ENCODE measurements at places on chromosomes 1 and 21. TPM values are rescaled to one million over a fixed set of nuclear protein-coding genes. Genes with fewer than 3 reads are reported as not detected.

Gene USP21
- polyA plus RNA-seq = 29.4 TPM

Gene SPRR2G
- polyA plus RNA-seq = not detected

Gene ABCG1
- polyA plus RNA-seq = 6.4 TPM

Gene FCRL6
- polyA plus RNA-seq = 0.69 TPM

Gene CDC20
- 20.7 TPM for polyA plus RNA-seq

Gene HES3
- not detected for polyA plus RNA-seq

Gene LINGO4
- 0.81 TPM for polyA plus RNA-seq

Gene SIPA1L2
- polyA plus RNA-seq = 14.3 TPM

Gene GPR37L1
- polyA plus RNA-seq = 0.10 TPM

Gene CLCA1
- 2,132 TPM for polyA plus RNA-seq

Gene CYP4X1
- polyA plus RNA-seq = 3.0 TPM

GRCh38 chr1:54163051-54163450 is 10.3 kb upstream of the CDCP2 start:
- DNase-seq = peak; percentile 28

- DNase-seq = no peak
Measured at GRCh38 chr1:29752141-29752540, 515.8 kb downstream of the PTPRU start.

- no peak for DNase-seq
Measured at GRCh38 chr1:45001011-45001481, 10.1 kb downstream of the HECTD3 start.

GRCh38 chr1:43861988-43862735 is 71.4 kb upstream of the ARTN start:
- no peak for DNase-seq

- DNase-seq = no peak
Measured at GRCh38 chr1:93021539-93022134, 57.4 kb upstream of the MTF2 start.

- DNase-seq = no peak
Measured at GRCh38 chr1:43902058-43902831, 31.4 kb upstream of the ARTN start.

- no peak for DNase-seq
Measured at GRCh38 chr1:161115132-161115711, 2.6 kb downstream of the PFDN2 start.

DNA sequence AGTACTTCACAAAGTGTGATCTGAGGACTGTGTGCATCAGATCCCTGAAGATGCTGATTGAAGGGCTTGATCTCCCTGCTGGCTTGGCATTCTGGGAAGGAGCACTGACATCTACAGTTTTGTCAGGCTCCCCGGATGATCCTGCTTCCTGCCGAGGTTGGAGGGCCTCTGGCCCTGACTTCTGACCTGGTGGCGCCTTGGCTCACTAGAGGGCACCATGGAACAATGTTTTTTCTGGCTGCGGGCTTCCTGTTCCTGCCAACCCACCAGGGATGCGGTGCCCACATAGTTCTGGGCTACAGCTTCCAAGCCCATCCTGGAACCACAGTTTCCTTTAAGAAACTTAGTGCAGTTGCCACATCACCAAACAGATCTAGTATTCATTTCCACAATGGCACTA is 38.8 kb upstream of the RASAL2 start:
- DNase-seq = no peak

DNA sequence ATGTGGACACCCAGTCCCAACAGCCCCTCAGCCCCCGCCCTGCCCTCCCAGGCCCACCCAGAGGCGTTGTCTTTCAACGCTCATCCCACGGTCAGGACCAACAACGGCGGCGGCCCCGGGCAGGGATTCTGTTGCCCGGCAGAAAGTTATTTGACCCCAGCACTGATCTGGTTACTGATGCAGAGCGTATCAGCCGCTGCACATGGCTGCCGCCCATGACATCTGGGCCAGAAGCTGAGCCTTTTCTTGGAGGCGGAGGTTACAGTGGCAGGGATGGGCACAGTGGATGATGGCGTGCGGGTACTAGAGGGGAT is 127.1 kb upstream of the ARHGEF16 start:
- no peak for DNase-seq

DNA sequence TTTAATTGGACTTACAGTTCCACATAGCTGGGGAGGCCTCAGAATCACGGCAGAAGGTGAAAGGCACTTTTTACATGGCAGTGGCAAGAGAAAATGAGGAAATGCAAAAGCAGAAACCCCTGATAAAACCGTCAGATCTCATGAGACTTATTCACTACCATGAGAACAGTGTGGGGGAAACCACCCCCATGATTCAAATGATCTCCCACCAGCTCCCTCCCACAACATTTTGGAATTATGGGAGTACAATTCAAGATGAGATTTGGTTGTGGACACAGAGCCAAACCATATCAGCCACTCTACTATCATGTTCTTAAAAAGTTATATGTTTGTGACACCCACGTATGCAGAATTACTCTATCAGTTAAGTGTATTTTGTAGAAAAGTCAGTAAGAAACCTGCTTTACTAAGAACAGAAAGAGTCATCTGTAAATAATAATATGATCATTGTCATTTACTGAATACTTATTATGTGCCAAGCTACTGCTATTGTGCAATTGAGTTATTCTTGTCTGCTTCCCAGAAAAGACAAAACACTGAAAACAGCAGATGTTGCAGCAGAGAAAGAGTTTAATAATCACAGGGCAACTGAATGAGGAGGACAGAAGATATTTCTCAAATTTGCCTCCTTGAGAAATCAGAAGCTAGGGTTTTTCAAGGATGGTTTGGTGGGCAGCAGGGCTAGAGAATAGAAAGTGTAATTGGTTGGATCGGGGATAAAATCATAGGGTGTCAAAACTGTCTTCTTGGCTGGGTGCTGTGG is 207.7 kb upstream of the FGGY start:
- DNase-seq = no peak

DNA sequence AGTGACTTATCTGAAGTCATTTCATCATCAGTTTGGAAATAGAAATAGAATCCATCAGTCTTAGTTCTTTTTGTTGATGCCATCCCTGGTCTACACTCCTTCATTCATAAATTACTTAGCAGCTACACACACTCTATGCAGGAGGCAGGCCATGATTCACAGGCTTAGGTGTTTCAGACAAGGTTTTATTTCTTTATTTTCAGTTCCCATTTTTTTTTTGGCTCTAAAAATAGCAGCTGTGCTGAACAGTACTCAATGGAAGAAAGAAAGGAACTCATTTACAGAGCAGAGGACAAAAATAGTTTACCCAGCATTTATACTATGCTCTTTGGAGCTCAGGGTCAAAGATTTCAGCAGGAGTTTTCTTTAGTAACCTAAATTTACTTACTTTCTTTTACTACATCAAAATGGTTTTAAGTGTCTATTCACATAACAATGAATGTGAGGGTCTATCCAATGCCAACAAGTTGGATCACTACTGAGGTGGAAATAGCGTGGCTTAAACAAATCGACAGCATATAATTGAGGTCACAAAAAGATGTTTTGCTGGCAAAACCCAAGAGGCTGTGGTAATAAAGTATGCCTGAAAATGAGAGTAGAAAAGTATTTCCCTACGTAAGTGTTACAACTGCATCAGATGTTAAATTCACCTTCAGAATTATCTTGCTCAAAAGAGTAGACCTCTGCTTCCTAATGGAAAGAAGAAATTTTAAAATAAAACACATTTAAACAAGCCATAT is 7.7 kb downstream of the KRTAP19-8 start:
- no peak for DNase-seq

- peak; percentile 84 for DNase-seq
Measured at GRCh38 chr1:25556791-25557476, 13.5 kb downstream of the LDLRAP1 start.

- no peak for DNase-seq
Measured at GRCh38 chr1:155324717-155325602, 4.3 kb downstream of the RUSC1 start.

DNA sequence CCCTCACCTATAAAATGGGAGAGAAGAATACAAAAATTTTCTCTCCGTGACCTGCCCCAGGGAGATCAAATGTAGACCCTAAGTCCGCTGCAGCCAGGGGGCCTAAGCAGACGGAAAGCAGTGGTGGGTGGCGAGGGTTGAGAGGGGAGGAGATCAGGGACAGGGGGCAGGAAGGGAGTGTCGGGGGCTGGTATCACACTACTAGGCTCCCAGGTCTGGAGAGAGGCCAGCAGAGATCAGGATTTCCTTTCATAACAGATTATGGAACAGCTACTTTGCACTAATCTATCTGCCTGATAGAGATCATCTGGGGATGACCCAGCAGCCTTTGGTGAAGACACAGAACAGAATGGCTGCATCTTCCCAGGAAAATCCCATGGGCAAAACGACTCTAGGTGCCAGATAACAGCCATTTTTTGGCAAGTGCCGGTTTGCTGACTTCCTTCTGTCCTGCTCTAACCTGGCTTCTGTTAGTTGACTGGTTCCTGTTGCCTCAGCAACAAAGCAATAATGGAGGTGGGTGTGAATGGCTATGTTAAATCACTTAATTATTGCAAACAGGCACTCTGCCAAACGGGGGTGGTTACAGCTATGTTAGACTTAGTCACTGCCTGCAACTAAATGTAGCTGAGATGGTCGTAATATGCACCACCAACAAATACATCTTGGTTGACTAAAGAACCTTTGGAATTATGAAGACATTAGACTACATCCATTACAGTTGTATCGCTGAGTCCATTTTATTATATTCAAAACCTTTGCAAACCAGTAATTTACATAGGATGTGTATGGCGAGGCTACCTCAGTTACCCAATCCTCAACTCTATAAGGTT is 30.0 kb upstream of the EPS8L3 start:
- DNase-seq = peak; percentile 91

- DNase-seq = no peak
Measured at GRCh38 chr1:114764689-114765088, 6.9 kb upstream of the CSDE1 start.

DNA sequence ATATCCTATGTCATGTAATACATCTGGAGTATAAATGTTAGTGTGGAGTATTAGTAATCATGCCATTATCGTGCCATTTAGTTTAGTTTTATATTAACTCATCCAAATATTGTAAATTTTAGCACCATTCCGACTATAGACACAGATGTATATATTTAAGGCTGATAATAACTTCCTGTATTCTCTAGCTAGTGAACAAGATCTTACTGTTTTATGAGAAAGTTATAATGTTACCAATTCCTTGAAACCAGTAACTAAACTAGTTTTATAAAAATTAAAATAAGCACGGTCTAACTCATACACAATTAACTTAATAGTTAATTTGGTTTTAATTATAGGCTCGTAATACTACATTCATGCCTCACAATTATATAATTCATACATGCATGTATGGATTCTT is 808.6 kb downstream of the USP25 start:
- no peak for DNase-seq

DNA sequence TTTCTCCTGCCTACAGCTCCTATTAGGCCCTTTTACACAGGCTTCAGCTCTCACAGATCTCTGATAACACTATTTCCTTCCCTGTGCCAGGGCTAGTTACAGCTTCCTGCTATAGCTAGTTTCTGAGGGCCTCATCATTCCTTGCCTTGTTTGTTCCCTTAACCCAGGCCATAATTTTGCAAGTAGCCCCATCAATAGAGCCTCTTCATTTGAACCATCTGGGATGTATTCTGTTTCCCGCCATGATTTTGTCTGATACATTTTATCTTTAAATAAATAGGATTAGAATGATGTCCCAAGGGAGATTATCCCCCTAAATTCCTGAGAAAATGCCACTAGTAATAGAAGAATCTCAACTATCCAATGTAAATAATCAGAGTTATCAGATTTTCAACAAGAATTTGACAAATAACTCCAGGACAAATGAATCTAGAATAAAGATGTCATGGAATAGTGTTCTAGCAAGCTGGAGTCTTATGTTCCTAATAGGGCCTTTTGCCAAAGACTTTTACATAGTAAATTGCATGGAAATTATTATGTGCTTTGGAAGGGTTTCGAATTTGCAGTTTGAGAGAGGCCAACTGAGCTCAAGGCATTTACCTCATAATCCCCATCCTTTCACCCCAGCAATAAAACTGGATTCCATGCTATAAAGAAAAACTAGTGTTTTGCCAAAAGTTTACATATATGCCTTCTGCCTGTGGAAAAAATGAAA is 16.1 kb downstream of the IFT25 start:
- no peak for DNase-seq

GRCh38 chr21:21788591-21788990 is 790.4 kb downstream of the NCAM2 start:
- DNase-seq = no peak

- peak; percentile 39 for DNase-seq
Measured at GRCh38 chr1:224510880-224511645, 76.5 kb upstream of the WDR26 start.

- DNase-seq = no peak
Measured at GRCh38 chr1:191134796-191135195, 657.1 kb upstream of the BRINP3 start.

- no peak for DNase-seq
Measured at GRCh38 chr1:118264343-118264742, 79.3 kb upstream of the SPAG17 start.

GRCh38 chr1:17885663-17886320 is 130.7 kb downstream of the ACTL8 start:
- no peak for DNase-seq

GRCh38 chr21:20997636-20998455 is at the start of gene NCAM2:
TSS of gene NCAM2 (plus strand) at chr21:20998409.
- peak; percentile 40 for DNase-seq

DNA sequence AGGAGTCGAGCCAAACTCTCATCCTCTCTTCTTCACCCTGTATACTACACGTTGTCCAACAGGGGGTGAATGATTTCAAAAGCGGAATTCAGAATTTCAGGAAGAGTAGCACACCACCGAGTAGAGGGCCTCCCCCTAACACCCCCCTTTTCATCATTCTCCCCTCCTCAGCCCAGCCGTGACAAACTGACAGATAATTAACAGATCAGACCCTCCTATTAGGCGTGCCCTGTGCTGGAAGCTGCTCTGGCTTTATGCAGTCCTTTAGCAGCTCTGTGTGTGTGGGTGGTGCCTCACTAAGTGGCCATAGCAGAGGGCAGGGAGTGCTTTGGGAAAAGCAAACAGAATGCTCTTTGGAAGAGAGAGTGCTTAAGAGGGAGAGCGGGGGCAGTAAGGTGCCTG is 44.3 kb downstream of the PEX14 start:
- DNase-seq = no peak

GRCh38 chr1:121483961-121484424 is 299.2 kb downstream of the SRGAP2C start:
- no peak for DNase-seq

DNA sequence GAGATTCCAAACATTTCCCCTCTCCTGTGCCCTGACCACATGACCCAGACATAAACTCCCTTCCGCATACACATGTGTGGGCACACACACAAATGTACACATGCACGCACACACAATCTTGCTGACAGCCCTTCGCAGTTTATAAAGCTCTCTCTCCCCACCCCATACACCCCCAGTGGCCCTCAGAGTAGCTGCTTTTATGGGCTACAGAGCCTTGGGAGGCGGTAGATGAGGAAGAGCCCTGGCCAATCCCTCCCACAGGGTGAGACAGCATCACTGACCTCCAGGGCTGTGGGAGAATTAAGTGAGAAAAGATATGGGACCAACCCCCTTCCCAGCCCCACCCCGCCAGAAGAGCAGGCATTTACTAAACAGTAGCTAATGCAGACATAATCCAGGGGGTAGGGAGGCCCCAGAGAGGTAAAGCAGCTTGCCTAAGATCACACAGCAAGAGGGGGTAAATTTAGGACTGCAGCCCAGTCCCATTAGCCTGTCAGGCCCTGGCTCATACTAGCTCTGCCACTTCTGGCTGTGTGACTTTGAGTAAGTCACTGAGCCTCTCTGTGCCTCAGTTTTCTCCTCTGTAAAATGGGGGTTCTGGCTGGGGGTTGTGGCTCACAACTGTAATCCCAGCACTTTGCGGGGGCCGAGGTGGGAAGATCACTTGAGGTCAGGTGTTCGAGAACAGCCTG is 5.1 kb downstream of the SDC3 start:
- DNase-seq = no peak

- no peak for DNase-seq
Measured at GRCh38 chr1:104056786-104057185, 307.1 kb downstream of the AMY1C start.

- no peak for DNase-seq
Measured at GRCh38 chr1:110321846-110322245, 17.3 kb upstream of the RBM15 start.

Measured in large intestine (tissue), 12 donors.